ENCODE measurements at places on chromosomes 7 and 10. TPM values are rescaled to one million over a fixed set of nuclear protein-coding genes. Genes with fewer than 3 reads are reported as not detected.

PON1 gene
- not detected for total RNA-seq

PIK3AP1 gene
- 2.4 TPM for total RNA-seq

PDE1C gene
- 90.5 TPM for total RNA-seq

FASTK gene
- total RNA-seq: 77.5 TPM

ENTPD1 gene
- total RNA-seq: 14.0 TPM

RELN gene
- total RNA-seq: 11.8 TPM

PRPS1L1 gene
- not detected for total RNA-seq

PTF1A gene
- total RNA-seq: 3.2 TPM

SPDYE1 gene
- not detected for total RNA-seq

PITRM1 gene
- 106 TPM for total RNA-seq

ZNF32 gene
- 48.2 TPM for total RNA-seq

SPDYE2 gene
- not detected for total RNA-seq

PTPN20 gene
- 5.3 TPM for total RNA-seq

FAM25G gene
- not detected for total RNA-seq

ATXN7L1 gene
- 26.6 TPM for total RNA-seq

PNLIP gene
- total RNA-seq: not detected

VWDE gene
- 3.6 TPM for total RNA-seq

PHF14 gene
- 63.3 TPM for total RNA-seq

CDHR3 gene
- 19.6 TPM for total RNA-seq

ARHGAP22 gene
- 51.9 TPM for total RNA-seq

MKX gene
- total RNA-seq: 10.1 TPM

NKX2-3 gene
- total RNA-seq: not detected

RPEL1 gene
- total RNA-seq: not detected

TMEM236 gene
- total RNA-seq: not detected

ADGRA1 gene
- 31.5 TPM for total RNA-seq

ELAPOR2 gene
- total RNA-seq: 51.0 TPM

SPDYE6 gene
- total RNA-seq: not detected

ACTA2 gene
- total RNA-seq: 50.0 TPM

INA gene
- 96.3 TPM for total RNA-seq

MYO3A gene
- total RNA-seq: 1.7 TPM

NPVF gene
- total RNA-seq: not detected

MAGI2 gene
- total RNA-seq: 228 TPM

CLDN3 gene
- not detected for total RNA-seq

PAX4 gene
- not detected for total RNA-seq

GIMAP8 gene
- 3.6 TPM for total RNA-seq

CCM2 gene
- total RNA-seq: 69.9 TPM

BMPER gene
- total RNA-seq: 34.3 TPM

CYP3A5 gene
- total RNA-seq: 0.75 TPM

CAV1 gene
- total RNA-seq: 7.7 TPM

ARMH3 gene
- total RNA-seq: 28.1 TPM

FAM25A gene
- total RNA-seq: not detected
